Activated CD4-positive, alpha-beta memory T cell treated with anti-CD3 and anti-CD28 coated beads for 36 hours (primary cell): ENCODE measurements at places on chromosomes 6 and 20.
A peak's percentile ranks its signal among the peaks of the same experiment; 100 is the strongest.

DNA sequence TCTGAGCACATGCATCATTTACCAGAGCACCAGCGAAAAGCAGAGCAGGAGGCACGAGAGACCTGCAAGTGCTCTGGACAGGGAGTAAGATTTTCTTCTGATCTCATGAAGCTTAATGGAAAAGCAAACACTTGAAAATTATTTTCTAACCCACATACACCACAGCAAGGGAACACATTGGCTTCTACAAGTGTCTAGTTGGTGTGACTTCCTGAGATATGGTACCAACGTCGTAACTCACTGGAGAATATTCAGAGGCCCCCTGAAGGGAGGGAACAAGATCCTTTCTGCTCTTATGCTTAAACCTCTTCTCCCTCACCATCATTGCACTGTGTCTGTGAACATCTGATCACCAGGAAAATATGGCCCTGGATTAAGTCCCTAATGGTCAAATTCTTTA is 48.6 kb downstream of the PSMB1 start:
- DNase-seq, result no peak

GRCh38 chr6:146335336-146335735 is 208.3 kb upstream of the RAB32 start:
- no peak for DNase-seq

DNA sequence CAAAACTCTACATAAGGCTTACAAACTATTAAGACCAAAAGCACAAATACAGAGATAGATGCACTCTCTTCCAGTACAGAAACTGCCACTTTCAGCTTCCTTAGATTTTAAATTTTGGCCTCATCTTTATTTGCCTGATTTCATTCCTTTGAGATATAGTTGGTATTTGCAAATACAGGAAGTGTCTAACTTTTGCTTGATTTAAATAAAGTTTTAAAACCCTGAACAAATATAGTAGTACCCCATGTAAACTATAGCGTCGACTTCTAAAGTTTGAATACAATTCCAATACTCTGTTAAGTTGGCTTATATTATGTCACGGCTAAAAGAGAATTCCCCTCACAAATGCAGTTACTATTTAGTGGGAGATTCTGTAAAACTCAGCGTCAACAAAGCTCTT is 1.2 kb upstream of the CLDN20 start:
- DNase-seq, result no peak

DNA sequence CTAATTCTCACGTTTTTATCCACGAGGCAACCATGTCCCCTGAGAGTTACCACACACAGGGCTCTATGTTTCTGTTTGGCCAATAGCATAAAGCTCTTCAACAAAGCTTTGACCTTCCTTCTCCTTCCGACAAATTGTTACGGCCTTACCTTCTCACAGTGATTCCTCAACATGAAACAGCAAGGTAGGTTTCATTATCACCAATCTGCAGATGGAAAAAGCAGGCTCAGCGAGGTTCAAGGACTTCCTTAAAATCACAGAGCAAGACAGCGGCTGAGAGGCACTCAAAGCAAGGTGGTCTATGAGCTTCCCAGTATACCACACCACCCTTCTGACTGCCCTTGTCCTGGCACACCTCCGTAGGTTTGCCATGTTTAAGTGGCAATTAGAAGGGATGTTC is 360.0 kb downstream of the CD83 start:
- DNase-seq, result no peak

DNA sequence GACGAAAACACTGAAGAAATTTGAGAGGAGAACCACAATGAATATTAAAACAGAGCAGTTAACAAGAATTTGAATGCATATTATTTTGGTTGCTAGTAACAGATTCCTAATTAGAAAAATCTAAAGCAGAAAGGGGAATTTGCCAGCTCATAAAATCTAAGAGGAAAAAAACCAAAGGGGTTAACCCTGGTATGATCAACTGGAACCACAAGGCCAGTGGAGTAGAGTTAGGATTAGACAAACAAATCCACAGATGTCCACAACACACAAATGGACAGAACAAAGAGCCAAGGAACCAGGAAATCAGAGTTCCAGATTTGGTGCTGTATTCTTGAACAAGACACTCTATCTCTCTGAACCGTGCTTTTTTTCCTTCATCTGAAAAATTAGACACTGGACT is 195.0 kb downstream of the TASP1 start:
- DNase-seq, result no peak

DNA sequence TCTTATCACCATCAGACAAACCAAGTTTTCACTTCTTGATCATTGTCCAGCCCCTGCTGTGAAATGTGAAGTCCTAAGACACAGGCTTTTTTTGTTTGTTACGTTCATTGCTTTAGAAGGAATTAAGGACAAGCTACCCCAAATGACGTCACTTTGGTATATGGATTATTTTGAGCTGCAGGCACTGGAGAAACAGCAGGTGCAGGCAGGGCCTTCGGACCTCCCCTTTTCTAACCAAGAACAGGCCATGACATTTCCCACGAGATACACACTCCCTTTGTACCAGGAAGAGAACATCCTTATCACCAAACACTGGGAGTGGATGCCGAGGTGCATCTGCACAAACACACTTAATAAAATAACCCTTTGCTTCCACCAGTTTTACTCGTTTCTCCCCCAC is 418.0 kb upstream of the SULF2 start:
- DNase-seq, result no peak

- no peak for DNase-seq
Observed at GRCh38 chr6:19719691-19720128, 117.5 kb upstream of the ID4 start.

DNA sequence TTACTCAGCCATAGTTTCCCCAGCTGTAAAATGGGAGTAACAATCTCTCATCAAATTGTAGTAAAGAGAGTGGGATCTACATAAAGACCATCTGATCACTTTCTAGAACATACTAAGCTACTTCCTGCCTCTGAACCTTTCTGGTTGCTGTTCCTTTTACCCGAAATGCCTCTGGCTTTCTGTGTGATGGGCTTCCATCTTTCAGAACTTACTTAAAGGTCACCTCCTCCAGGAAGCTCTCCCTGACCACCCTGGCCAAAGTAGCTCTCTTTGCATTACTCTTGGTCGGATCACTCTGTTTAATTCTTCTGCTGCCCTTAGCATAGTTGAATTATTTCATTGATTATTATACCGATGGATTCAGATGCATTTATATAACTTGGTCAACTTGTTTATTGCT is 171.0 kb downstream of the BMP7 start:
- DNase-seq, result no peak

DNA sequence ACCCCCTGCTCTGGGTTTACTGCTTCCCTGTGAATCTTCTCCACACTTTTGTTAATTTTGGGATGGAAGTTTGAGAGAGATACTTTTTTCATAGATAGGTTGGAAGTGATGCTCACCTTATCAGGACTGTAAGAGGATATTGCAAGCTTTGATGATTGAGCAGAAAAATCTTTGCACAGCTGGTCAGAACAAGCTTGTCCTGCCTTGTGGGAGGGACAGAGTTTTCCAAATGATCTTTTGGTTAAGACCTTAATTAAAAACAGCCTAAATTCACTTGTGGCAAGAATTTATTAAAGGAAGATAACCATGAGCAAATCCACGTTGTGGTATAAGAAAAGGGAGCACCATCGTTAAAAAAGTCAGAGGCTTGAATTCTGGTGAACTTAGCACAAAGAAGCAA is 32.2 kb downstream of the E2F3 start:
- no peak for DNase-seq

- peak; percentile 3 for DNase-seq
Observed at GRCh38 chr20:58708246-58708931, 15.8 kb downstream of the NPEPL1 start.

DNA sequence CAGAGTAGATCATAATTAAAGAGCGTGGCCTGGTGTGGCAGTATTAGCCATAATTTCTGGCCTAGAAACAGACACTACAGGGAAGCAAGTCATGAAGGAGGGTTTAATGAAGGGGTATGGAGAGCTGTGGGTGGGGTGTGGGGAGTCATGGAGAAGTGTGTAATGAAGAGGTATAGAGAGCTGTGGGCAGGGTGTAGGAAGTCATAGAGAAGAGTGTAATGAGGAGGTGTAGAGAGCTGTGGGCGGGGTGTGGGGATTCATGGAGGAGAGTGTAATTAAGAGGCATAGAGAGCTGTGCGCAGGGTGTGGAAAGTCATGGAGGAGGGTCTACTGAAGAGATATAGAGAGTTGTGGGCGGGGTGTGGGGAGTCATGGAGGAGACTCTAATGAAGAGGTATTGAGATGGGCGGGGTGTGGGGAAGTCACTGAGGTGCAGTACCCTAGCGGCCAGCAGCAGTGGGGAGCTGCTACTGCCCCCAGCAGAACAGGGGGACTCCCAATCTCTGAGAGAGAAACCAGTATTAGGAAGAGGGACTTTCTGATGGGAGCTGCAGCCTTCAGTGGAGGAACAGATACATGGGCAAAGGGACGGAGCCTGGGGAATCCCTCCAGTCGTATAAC is 145.4 kb upstream of the FOXA2 start:
- no peak for DNase-seq

- no peak for DNase-seq
Observed at GRCh38 chr20:7850775-7851490, 89.3 kb downstream of the HAO1 start.

GRCh38 chr6:107129370-107129925 is 14.1 kb upstream of the BEND3 start:
- no peak for DNase-seq
